ENCODE measurements at places on chromosomes 16 and 17. TPM values are rescaled to one million over a fixed set of nuclear protein-coding genes. Genes with fewer than 3 reads are reported as not detected.

Gene SPIRE2
- polyA plus RNA-seq: 0.53 TPM

DNA sequence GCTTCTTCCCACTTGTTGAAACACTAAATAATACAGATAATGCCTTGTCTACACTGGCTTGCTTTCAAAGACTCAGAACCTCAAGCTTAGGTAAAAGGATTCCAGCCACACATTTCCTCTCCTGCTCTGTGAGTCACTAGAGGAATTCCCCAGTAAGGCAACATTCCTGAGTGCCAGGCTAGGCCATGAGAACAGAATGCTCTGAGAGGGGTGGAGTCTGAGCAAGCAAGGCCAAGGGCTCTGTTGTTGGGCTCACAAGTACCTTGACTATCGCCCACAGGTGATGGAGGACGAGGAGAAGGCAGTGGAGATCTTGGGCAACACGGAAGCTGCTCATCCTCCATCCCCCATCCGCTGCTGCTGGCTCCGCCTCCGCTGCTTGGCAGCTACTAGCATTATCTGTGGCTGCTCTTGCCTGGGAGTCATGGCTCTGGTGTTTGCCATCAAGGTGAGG lies 6.7 kb upstream of the PHKG2 start:
- DNase-seq: no peak

DNA sequence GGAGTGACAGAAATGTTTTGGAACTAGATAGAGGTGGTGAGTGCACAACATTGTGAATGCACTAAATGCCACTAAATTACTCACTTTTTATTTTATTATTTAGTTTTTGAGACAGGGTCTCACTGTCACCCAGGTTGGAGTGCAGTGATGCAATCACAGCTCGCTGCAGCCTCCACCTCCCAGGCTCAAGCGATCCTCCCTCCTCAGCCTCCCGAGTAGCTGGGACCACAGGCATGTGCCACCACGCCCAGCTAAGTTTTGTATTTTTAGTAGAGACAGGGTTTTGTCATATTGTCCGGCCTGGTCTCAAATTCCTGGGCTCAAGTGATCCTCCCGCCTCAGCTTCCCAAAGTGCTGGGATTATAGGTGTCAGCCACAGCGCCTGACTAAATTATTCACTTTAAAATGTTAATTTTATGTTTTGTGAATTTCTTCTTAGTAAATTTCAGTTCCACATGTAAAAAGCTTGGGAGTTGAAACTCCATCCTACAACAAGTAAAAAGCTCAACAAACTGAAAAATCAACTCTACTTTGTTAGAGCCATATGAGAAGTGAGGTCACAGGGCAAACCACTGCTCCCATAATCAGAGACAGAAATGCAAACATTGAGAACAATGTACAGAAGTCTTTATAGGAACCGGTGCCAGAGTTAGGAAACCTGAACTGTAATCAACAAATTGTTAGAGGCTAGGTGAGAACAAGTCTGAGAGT lies 13.8 kb upstream of the SLC5A10 start:
- DNase-seq: no peak

DNA sequence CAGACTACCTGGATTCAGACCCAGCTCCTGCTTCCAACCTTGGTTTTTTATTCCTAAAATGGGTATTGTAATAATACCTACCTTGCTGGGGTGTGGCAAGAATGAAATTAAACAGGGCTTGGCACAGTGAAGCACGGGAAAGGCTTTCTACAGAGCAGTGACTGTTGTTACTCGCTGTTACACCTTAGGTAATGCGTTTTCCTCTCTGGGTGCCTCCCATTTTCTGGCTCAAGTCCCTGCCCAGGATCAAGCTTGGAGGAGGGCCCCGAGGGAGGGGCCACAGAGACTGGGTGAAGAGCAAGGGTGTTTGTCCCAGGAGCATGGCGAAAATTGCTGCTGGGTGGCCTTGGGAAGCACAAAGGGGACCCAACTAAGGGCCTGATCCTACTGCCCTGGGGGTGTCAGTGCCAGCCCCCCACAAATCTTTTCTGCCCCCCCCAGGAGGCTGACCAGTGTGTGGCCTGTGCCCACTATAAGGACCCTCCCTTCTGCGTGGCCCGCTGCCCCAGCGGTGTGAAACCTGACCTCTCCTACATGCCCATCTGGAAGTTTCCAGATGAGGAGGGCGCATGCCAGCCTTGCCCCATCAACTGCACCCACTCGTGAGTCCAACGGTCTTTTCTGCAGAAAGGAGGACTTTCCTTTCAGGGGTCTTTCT lies 13.3 kb downstream of the MIEN1 start:
- DNase-seq: peak; percentile 33

Measured in heart left ventricle (tissue), 16 donors.